ENCODE measurements at places on chromosomes 1 and 21. TPM values are rescaled to one million over a fixed set of nuclear protein-coding genes. Genes with fewer than 3 reads are reported as not detected.

DNA sequence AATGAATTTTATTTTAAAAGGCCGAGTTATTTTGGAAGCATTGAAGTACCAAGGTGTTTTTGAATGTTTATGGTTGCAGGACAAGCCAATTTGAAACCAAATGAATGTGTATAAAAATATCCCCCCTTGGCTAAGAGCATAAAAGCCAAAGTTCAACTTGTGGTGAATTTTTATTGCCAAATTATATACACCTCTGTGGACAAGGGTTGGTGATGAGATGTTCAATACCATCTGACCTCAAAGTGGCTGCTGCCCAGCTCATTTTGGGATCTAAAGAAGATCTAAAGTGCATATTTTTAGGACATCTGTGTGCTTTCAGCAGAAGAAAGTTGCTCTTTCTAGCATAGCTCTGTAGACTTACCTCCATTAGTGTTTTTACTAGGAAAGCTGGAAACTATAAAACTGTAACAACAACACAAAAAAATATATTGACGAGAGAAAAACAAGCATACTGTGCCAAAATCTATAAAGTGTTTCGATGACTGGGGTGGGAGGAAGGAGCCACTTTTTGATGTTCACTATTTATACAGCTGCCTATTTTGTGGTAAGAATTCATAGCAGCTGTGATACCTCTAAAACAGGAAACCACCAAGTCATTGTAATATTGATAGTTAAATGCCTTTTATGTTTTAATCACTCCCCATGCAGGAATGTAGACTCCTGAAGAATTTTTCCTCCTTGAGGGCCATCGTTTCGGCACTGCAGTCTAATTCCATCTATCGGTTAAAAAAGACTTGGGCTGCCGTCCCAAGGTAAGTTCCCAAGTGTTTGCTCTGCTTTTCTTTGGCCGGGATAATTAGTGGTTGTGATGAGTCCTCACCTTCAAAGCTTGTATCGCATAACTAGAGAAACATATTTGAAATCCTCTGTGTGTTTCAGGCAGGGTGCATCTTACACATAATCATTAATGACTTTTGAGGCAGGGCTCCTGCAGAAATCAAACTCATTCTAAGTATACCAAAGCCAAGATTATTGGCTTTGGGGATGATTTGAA, 83.2 kb downstream of the RGL1 start:
- no peak for DNase-seq

- no peak for DNase-seq
These were observed 37.7 kb downstream of the SYCP1 start for GRCh38 chr1:114892194-114892918.

DNA sequence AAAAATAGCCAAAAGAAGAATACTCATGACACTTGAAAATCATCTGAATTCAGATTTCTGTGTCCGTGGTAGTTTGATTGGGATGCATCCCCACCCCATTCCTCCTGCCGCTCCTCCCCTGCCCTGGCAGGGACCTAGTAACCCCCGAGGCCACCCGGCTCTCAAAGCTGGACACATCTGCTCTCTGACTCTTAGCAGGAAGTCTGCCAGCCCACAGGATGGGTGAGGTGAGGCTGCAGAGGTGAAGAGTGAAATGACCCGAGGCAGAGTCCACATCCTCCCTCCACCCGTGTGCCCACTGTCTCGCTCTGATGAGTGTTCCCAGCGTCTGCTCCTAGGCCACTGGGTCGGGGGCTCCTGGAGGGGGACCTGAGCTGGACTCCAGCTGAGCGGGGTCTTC, 308.5 kb upstream of the VAMP3 start:
- DNase-seq: no peak

GRCh38 chr1:4951601-4952000, 297.2 kb downstream of the AJAP1 start:
- no peak for DNase-seq

DNA sequence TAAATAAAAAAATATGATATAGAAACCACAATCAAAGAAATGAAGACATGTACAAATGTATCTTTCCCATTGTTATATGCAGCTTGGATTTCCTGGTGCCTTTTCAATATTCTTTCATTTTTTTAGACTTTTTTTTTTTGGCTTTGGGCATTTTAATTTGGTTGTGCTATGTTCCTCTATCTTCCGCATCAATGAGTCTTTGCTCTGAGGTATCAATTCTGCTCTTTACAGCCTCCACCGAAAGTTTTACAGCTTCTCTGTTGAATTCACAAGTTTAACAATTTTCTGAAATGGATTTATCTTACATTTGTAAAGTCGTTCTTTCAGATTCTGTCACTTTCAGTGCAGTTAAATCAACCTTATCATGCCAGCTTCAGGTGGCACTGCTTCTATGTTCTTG, 50.5 kb downstream of the OMA1 start:
- no peak for DNase-seq

DNA sequence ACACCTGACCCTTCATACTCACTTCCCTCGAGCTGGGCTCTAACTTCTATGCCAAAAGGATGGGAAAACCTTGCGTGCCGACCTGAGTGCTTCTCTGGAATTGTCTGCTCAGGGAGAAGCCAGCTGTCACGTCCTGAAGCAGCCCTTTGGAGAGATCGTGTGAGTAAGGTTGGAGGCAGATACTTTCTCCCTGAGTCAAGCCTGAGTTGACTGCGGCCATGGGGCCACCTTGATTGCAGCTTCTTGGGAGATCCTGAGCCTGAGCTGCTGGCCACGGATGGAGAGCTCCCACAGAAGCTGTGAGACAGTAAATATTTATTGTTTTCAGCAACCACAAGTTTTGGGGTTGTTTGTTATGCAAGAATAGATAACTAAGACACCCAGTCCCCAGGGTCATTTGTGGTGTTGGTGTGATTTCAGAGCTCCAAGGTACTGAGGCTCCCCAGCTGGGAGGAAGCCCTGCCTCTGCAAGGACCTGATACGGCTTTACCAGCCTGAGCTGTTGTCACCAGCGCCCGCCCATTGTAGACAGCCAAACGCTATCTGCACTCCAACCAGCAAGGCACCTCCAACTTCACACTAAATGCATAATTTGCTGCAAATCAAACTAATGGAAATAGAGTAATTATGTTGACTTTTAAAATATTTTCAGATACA, 531.6 kb downstream of the PTPRU start:
- no peak for DNase-seq

DNA sequence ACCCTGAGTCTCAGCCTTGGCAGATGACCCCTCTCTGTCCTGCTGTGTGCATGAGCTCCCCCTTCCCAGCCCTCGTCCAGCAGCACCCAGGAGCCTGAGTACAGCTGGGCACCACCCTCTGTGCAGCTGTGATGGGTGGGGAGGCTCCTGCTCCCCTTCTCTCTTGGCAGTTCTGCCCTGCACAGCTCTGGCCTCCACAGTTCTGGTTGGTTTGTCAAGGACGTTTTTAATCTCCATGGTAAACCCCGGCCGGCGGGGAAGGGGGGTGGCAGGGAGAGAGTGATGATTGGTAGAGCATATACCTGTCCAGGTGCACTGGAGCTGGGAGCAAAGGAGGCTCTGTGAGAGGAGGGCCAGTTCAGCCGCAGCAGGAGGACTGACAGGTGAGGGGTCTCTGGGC, at the start of gene CLCNKA:
Gene CLCNKA (plus strand): TSS at position 356 of the 400 bp plus-strand sequence. CDS start 584 bp downstream, outside the sequence.
- no peak for DNase-seq

The B4GALT2 gene
- total RNA-seq: 22.7 TPM

The CDC20 gene
- total RNA-seq: 24.3 TPM
